ENCODE measurements at places on chromosomes 6 and 20. TPM values are rescaled to one million over a fixed set of nuclear protein-coding genes. Genes with fewer than 3 reads are reported as not detected.

Gene MSH5
- total RNA-seq, result 93.3 TPM

Gene STMND1
- not detected for total RNA-seq

Gene CUTA
- total RNA-seq, result 143 TPM

Gene ARMH2
- not detected for total RNA-seq

Gene CLIC5
- 3.0 TPM for total RNA-seq

DNA sequence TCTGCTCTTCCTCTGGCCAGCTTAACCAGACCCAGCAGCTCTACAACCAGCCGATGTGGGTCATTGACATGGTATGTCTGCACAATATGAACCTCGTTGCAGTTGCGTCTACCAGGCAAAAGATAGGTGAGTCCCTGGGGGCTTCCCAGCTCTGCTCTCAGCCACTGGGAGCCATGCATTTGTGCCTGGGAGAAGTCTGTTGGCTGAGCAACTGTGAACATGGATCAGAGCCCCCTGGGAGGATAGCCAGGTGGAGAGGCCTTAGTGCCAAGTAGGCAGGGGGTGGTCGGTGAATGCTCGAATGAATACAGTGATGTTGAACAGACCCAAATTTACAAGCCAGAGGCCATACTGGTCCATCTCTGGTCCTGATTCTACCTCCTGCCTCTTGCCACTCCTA is 30.6 kb downstream of the EFCAB8 start:
- DNase-seq, result no peak
- no peaks in the 10 kb centered on the region for H3K4me1 ChIP-seq
- no peak overlapping the region for H3K4me3 ChIP-seq
- no peaks in the 10 kb centered on the region for H3K36me3 ChIP-seq
- no peaks in the 10 kb centered on the region for H3K27me3 ChIP-seq
- H3K27ac ChIP-seq, result no peak overlapping the region

- no peak overlapping the region for H3K27ac ChIP-seq
- H3K36me3 ChIP-seq, result no peaks in the 10 kb centered on the region
- H3K27me3 ChIP-seq, result peaks cover 22% of the 10 kb centered on the region
Observed at GRCh38 chr6:150196942-150197745, 54.3 kb downstream of the PPP1R14C start.

- H3K4me1 ChIP-seq, result peaks cover 44% of the 10 kb centered on the region
- no peaks in the 10 kb centered on the region for H3K36me3 ChIP-seq
- no peak overlapping the region for H3K27ac ChIP-seq
- no peak for DNase-seq
Observed at GRCh38 chr20:59010995-59011873, 4.2 kb upstream of the CTSZ start.

DNA sequence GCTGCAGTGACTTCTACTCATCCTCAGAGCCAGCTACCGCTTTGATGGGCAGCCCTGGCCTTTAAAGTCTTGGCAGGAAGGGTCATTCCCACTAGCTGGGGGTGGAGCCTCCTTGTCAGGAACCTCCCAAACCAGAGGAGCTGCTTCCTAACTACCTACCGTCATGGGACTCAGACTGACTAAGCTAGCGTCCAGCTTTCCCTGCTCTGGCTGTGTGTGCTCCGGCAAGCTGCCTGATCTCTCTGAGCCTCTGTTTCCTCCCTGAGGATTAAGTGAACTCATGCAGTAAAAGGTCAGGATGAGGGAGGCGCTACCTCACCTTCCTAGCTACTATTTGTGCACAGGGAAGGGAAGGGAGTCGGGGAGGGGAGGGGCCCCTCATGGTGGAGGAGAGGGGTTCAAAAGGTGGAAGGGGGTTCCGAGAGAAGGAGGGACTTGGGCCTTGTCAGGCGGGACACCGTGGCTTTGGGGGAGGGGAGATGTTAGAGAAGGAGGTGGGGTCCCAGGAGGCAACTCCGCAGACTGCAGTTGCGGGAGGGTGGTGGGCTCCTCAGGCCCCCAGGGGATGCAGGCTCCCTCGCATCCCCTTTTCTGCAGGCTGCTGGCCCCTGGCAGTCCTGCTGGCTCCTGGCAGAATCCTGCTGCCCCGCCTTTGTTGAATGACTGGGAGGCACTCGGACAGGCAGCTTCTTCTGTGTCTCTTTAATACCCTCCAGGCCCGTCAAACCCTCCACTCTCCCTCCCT is 9.8 kb downstream of the DUSP15 start:
- H3K4me3 ChIP-seq, result peak overlapping the region; percentile 17
- H3K27ac ChIP-seq, result no peak overlapping the region
- H3K36me3 ChIP-seq, result no peaks in the 10 kb centered on the region
- DNase-seq, result no peak

DNA sequence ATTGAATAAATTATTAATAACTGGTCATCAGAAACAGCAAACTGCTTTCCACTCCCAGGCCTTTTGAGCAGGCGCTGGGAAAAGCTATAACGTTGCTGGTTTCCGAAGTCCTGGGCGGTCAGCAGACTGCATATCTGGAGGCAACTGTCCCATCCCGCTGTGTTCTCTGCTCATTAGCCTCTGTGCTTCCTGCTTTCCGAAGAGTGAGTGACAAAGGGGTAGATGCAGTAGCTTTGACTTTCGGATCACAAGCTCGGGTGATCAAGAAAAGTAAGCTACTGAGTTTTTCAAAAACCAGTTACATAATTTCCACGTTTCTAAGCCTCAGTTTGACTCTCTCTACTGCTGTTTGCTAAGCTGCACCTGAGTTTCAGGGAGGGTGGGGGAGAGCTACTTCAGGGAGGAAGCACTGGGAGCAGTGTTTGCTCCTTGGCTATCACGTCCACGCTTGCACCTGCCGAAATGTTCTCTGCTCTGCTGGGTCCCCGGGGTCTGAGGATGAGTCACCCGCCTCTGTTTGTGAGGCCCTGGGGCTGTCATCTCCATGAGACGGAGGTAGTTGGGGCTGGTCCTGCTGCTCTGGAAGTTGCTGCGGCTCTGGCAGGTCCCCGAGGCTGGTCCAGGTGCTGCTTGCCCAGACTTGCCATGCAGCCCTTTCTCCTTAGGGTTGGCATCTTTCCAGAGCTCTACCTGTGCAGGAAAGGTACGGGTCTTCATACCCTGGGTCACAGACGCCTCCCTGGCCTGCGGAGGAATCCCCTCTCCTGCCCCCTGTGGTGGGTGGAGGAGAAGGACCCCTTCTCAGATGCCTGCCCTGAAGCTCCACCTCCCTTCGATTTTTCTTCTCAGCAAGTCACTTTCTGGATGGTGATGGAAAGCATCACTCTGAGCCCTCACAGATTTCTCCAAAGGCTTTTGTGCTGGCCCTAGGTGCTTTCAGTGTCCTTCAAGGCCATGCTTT is 220.0 kb downstream of the QKI start:
- H3K36me3 ChIP-seq, result no peaks in the 10 kb centered on the region
- no peak overlapping the region for H3K4me3 ChIP-seq
- no peak overlapping the region for H3K27ac ChIP-seq
- H3K4me1 ChIP-seq, result no peaks in the 10 kb centered on the region
- peaks cover 9% of the 10 kb centered on the region for H3K27me3 ChIP-seq
- no peak for DNase-seq

- peaks cover 52% of the 10 kb centered on the region for H3K27me3 ChIP-seq
- H3K4me1 ChIP-seq, result peaks cover 6% of the 10 kb centered on the region
- no peak for DNase-seq
- no peak overlapping the region for H3K4me3 ChIP-seq
- no peak overlapping the region for H3K27ac ChIP-seq
Observed at GRCh38 chr20:63014287-63014686, 7.5 kb upstream of the BHLHE23 start.

GRCh38 chr20:32336918-32337347 is 21.2 kb upstream of the ASXL1 start:
- no peak for DNase-seq
- H3K27ac ChIP-seq, result no peak overlapping the region
- peaks cover 40% of the 10 kb centered on the region for H3K4me1 ChIP-seq
- H3K4me3 ChIP-seq, result no peak overlapping the region
- H3K27me3 ChIP-seq, result no peaks in the 10 kb centered on the region

- no peaks in the 10 kb centered on the region for H3K36me3 ChIP-seq
- no peak overlapping the region for H3K27ac ChIP-seq
- no peaks in the 10 kb centered on the region for H3K4me1 ChIP-seq
- H3K27me3 ChIP-seq, result peaks cover 19% of the 10 kb centered on the region
Observed at GRCh38 chr6:1136827-1137226, 175.1 kb upstream of the FOXQ1 start.

GRCh38 chr20:50584687-50585086 is 74.5 kb downstream of the PTPN1 start:
- peaks cover 4% of the 10 kb centered on the region for H3K4me1 ChIP-seq
- no peak for DNase-seq
- peaks cover 77% of the 10 kb centered on the region for H3K36me3 ChIP-seq
- no peak overlapping the region for H3K27ac ChIP-seq

- DNase-seq, result peak; percentile 10
- peak overlapping the region; percentile 90 for H3K4me3 ChIP-seq
- H3K4me1 ChIP-seq, result peaks cover 11% of the 10 kb centered on the region
- H3K27me3 ChIP-seq, result peaks cover 72% of the 10 kb centered on the region
- peak overlapping the region; percentile 74 for H3K27ac ChIP-seq
Observed at GRCh38 chr6:128519132-128519930, 1.1 kb downstream of the PTPRK start.

DNA sequence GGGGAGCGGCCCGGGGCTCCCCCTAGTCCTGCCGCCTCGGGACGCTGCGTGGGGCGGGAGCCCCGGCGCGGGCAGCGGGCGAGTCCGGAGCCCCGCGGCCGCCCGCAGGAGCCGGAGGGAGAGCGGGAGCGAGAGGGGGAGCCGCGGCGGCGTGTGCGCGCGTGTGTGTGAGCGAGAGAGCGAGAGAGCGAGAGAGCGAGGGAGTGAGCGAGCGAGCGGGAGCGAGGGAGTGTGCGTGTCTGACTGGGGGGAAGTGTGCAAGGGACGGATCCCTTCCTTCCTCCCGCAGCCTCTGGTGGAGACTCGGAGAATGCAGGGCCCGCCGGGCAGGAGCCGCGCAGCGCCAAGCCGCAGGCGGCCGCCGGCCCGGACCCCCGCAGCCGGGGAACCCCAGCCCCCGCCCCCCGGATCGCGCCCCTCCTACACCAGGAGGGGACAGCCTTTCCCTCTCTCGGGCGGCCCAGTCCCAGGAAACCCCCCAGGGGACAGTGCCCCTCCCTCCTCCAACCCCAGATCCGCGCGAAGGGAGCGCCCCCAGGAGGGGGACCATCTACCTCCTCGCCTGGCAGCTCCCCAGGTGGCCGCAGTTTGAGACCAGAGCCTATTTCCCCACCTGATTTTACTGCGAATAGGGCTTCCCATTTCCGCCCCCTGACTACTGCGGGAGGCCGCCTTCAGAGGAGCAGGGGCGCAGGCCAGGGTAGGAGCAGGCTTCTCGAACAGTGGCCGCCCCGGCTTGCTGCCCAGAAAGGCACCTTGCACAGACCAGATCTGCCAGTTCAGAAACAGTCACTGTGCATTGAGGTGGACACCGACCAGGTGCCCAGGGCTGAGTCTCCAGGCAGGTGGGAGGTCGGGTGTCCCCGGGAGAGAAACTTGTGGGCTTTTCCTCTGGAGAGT is at the start of gene CDH22:
TSS of gene CDH22 (minus strand) at position 241 of the 900 bp plus-strand sequence. CDS start 57,204 bp downstream, outside the sequence.
- H3K4me3 ChIP-seq, result peak within 1 kb of the TSS; percentile 37
- no peak for DNase-seq
- no peaks in the 10 kb centered on the region for H3K36me3 ChIP-seq
- H3K27ac ChIP-seq, result no peak within 1 kb of the TSS

DNA sequence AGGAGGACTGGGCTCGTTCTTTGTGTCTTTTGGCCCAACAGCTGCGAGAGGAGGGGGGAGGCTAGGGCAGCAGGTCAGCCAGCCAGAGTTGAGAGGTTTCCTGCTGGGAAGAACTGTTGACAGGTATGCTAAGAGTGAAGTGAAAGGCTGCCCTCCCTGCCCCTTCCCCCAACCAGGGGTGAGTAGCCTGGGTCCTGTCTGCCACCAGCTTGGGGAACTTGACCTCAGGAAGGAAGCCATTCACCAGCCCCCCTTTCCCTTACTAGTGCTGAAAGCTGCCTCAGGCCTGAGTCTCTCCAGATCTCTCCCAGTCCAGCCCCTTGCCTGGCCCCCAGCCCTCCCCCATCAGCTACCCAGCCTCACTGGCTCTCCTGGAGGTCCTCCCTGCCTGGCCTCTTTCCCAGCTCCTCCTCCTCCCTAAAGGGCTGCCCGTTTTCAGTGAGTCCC is 20.7 kb upstream of the ZNF76 start:
- no peaks in the 10 kb centered on the region for H3K27me3 ChIP-seq
- no peak for DNase-seq
- no peaks in the 10 kb centered on the region for H3K4me1 ChIP-seq
- H3K4me3 ChIP-seq, result no peak overlapping the region
- no peaks in the 10 kb centered on the region for H3K36me3 ChIP-seq
- no peak overlapping the region for H3K27ac ChIP-seq
